ENCODE measurements at places on chromosomes 1 and 21. TPM values are rescaled to one million over a fixed set of nuclear protein-coding genes. Genes with fewer than 3 reads are reported as not detected.

The TCEA3 gene
- 70.9 TPM for total RNA-seq

GRCh38 chr1:187626056-187626455 lies 797.3 kb downstream of the PLA2G4A start:
- no peak for DNase-seq

DNA sequence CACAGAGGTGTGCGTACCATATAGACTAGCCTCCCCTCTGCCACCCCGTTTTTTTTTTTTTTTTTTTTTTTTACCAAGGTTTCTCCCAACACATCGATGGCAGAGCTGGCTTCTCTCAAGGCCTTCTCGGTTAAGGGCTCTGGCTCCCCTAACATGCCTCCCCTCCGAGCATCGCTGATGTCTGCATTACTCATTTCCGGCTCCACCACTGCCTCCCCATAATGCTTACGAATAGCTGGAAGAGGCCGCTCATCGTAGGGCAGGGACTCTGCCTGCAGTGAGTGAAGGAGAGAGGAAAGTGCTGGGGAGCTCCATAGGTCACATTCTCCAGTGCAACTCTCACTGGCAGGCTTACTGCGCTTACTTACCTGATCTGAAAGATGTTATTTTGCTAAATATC lies 20.6 kb downstream of the CEP104 start:
- DNase-seq: no peak

The RIPPLY3 gene
- not detected for total RNA-seq

The TMPRSS2 gene
- not detected for total RNA-seq

DNA sequence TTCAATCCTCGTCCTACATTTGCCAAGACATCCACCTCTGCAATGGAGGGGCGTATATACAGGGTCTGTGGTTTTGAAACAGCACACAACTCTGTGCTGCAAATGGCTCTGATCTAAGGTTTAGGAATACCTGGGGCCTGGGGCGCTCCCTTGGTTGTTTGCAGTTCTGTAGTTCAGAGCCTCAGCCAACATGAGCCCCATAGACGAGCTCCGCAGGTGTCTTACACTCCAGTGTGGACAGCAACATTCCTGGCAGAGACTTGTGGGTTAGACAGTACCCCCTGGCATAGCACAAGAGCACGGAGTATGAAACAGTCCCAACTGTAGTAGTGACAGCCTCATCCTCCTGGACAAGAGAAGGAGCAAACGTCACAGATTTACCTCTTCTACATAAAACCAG lies 120.3 kb upstream of the BARHL2 start:
- no peak for DNase-seq

The SERTAD4 gene
- 8.8 TPM for total RNA-seq

GRCh38 chr1:68470388-68470970 lies 20.7 kb upstream of the RPE65 start:
- DNase-seq: no peak

GRCh38 chr1:83985048-83985447 lies 13.9 kb downstream of the TTLL7 start:
- no peak for DNase-seq

The MMEL1 gene
- 4.8 TPM for total RNA-seq

DNA sequence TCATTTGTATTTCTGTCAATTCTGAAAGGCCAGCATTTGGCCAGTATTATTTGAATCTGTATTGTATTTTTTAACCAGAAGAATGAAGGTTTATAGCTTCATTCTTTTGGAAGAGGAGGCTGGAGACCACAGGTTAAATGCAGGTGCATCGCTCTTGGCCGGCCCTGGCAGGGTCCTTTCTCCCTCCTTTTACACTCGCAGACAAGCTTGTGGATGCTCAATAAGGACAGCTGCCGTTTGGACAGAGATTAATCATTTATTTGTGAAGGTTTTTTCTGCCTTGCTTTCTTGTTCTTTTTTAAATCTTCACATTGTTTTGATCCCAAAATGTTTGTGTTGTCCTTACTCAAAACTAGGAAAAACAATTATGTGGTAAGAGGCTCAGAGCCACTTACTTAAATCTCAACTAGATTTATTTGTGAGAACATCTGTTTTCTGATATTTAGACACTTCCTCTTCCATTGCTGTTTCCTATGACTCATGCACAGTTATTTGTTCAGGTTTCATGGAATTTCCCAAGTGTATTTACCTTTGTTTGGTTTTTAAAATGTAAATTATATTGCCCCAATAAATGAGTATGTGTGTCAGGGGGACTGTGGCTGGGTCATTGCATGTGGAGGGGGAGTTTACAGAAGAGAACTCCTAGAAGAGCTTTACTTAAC lies 46.7 kb upstream of the LAMC2 start:
- no peak for DNase-seq

GRCh38 chr1:19793360-19794046 lies 6.2 kb downstream of the TMCO4 start:
- no peak for DNase-seq

- DNase-seq: no peak
Measured at GRCh38 chr21:39189857-39190604, 6.8 kb upstream of the PSMG1 start.

DNA sequence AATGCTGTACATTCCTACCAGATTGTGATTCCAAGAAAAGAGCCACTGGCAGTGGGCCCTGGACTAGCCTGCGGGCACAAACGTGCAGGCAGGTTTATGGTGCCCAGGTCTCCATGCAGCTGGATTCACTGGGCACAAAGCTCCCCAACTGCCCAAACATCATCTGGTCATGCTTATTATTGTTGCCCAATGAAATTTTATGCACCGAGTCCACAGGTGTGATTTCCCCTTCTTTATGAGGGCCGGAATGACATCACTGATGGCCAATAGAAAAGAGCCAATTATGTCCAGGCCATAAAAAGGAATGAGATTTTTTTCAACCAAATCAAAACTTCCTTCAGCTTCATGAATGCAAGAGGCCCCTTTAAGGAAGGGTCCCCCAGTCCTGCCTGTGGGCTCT lies 66.2 kb downstream of the ERI3 start:
- no peak for DNase-seq

DNA sequence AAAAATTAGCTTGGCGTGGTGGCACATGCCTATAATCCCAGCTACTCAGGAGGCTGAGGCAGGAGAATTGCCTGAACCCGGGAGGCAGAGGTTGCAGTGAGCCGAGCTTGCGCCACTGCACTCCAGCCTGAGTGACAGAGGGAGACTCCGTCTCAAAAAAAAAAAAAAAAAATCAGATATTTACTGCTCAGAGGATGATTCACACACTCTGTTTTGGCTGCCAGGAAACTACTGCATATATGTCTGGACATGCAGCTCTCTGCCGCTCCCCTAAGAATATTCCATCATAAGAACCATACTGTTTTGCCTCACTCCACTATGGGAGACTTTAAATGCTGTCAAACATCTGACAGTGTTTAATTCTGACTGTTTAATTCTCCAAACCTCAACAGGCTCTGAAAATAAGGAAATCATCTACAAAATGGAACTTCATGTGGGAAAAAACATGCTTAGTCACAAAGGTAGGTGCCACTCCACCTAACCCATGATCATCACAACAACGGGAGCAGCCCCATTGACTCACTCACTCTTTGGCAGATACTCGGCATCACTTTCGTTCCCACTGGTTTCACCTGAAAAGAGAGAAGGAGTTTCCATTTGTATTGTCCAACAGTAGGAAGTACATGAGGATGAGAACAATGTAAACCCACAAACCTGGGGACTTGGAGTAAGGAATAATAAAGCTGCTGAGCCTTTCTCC lies 29.3 kb upstream of the BCAS2 start:
- DNase-seq: no peak

The OR2M3 gene
- total RNA-seq: not detected

- DNase-seq: no peak
Measured at GRCh38 chr1:182855911-182856310, 16.8 kb downstream of the DHX9 start.

- DNase-seq: no peak
Measured at GRCh38 chr1:150017206-150017750, 6.8 kb upstream of the OTUD7B start.

DNA sequence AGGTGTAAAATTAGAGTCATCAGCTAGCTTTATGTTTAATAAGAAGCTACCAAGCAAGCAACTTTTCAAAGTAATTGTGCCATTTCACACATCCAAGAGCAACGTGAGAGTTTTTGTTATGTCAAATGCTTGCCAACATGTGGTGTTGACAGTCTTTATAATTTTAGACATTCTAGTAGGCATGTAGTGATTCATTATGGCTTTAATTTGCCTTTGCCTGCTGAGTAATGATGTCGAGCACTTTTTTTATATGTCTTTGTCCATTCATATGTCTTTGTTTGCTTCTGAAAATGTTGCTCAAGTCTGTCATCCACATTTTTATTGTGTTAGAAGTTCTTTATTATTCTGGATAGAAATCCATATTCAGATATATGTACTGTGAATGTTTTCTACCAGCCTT lies 21.4 kb upstream of the CHIT1 start:
- no peak for DNase-seq

DNA sequence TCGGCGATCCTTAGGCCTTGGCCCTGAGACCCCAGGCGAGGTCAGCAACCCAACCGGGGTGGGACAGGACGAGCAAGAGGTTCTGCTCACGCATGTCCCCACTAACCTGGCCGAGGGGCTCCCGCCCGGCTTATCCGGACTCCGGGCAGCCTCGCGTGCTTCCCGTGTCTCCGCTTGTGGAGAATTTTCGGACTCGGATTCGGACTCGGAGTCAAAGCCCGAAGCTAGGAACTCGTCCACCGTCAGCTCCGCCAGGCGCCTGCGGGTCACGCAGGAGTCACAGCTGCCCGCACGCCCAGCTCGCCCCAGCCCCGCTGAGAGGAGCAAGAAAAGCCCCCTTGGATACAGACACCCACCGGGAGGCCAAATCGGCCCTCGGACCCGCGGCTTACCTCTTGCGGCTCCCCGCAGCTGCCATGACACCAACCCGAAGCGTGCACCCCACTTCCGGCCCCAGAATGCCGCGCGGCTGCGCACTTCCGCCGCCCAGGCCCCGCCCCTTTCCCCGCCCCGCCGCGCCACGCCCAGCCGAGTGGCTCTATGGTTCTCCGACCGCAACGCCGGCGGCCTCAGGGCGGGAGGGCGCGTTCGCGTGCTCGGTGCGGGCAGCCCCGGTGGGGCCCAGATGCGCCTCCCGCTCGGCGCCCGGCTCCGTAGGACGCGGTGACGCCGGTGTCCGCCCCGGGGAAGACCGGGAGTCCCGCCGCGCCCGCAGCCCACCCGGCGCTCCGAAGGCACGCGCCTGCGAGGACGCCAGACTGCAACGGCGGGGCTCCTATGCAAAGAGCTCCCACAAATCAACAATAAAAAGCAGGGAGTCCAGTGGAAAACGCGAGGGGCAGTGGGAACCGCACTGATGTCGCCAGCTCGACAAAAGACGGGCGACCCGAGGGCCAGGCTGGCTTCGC lies at the start of gene NOC2L:
Gene NOC2L, minus strand, starts transcription at position 434 of the 908 bp plus-strand sequence. Its CDS starts 16 bp downstream, at position 418.
- peak; percentile 96 for DNase-seq

GRCh38 chr1:60923389-60924087 lies 158.8 kb upstream of the NFIA start:
- DNase-seq: no peak

- no peak for DNase-seq
Measured at GRCh38 chr1:236370420-236370819, 23.7 kb upstream of the EDARADD start.

DNA sequence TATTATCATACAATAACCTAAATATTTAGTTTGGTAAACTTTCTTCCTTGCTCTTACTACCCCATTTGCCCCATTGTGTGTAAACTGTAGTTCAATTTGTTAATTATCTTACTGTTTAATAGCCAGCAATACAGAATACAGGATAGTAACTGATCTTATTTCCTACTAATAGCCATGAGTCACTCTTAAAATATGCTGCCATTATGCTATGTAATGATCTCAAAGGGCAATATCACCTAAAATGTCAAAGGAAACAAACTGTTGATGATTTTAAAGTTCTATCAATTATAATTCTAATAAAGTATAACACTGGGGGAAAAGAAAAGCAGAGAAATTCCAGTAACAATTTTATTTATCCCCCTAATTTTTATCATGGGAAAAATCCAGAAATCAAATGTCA lies 4.3 kb downstream of the SLC30A1 start:
- DNase-seq: no peak

The ZBTB7B gene
- 8.5 TPM for total RNA-seq

The HTR6 gene
- not detected for total RNA-seq

The HP1BP3 gene
- 297 TPM for total RNA-seq

DNA sequence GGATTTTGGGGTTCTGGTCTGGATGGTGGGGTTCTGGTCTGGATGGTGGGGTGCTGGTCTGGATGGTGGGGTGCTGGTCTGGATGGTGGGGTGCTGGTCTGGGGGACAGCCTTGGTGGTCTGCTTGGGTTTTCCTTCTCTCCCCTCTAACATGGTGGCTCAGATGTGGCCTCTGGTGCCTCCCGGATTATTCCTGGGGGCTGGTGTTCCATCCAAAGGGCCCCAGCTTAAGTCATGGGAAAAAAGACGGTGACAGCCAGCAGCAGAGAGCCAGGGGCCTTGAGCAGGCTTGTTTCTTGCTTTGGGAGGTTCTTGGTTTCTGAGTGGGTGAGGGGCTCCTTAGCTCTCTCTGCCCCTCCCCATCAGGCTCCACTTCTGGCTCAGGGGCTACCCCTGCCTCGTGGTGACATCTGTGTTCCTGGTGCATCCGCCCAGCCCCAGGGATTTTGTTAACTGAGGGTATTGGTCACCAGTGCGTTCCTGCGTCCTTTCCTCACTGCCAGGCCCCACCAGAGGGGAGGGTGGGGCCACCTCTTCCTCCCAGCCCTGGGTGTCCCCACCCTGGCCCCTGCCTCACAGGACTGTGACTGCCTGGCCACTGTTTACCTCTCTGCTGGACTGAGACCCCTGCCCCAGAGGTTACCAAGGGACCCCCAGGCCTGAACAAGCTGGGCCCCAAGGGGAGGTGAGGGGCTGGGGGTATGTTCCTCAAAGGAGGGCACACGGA lies 43.2 kb upstream of the ACTRT2 start:
- DNase-seq: no peak

The TAS1R1 gene
- not detected for total RNA-seq

GRCh38 chr1:224298346-224299330 lies 31.3 kb downstream of the NVL start:
- DNase-seq: no peak

DNA sequence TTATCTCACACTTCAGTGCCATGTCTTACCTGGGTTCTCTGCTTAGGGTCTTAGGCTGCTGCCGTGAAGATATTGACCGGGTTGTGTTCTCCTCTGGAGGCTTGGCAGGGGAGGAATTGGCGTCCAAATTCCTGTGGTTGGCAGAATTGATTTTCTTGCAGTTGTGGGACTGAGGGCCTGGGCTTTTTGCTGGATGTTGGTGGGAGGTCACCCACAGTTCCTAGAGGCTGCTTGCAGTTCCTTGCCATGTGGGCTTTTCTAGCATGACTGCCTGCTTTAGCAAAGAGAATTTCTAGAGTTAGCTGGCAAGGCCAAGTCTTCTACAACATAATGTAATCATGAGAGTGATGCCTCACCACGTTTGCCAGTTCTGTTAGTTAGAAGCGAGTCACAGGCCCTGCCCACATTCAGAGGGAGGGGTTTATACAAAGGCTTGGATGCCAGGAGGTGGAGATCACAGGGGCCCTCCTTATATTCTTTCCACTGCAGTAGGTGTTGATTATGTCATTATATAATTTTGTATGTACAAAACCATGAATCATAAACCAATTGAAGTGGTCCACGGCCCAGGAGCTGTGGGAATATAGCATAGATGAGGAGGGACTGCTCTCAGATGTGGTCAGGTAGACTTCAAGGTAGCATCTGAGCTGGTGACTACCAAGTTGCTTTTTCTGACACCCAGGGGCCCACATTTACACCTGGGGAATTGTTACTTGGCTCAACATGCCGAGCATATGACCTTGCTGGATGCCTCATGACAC lies 6.6 kb downstream of the UBL4B start:
- DNase-seq: no peak

The CELA2B gene
- not detected for total RNA-seq

The LAMC2 gene
- total RNA-seq: 5.9 TPM

The PAPPA2 gene
- total RNA-seq: not detected
